Activated naive CD8-positive, alpha-beta T cell treated with anti-CD3 and anti-CD28 coated beads, Interleukin-2, amount 50 U/mL, for 16 hours (primary cell): ENCODE measurements at places on chromosomes 1 and 21.

- DNase-seq = no peak
Observed at GRCh38 chr1:27666791-27667254, 5.2 kb downstream of the IFI6 start.

GRCh38 chr21:27371115-27371974 is 404.5 kb upstream of the ADAMTS5 start:
- DNase-seq = no peak

GRCh38 chr1:236206548-236206947 is 64.2 kb downstream of the GPR137B start:
- no peak for DNase-seq

- no peak for DNase-seq
Observed at GRCh38 chr1:39936724-39937491, 18.0 kb upstream of the MFSD2A start.

DNA sequence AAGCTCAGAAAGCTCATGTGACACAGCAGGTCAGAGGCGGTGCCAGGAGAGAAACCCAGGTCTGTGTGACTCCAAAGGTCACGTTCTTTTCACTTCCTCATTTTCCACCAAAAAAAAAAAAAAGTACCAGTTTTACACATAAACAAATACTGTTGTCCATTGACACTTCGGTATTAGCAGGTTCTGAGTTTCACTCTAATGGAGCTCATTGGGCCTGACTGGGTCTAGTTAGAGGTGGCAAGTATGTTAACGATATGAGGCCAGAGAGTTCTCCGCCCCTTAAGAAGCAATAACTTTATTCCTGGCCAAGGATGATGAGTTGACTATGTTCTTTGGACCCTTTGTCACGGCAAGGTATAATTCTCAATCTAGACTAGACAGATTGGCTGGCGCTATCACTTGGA is 30.0 kb upstream of the SDE2 start:
- DNase-seq = no peak

GRCh38 chr1:201307760-201308499 is 24.6 kb downstream of the PKP1 start:
- DNase-seq = no peak

GRCh38 chr1:66533804-66534740 is at the start of gene SGIP1:
Gene SGIP1, plus strand, starts transcription at chr1:66534153. Its CDS starts 206 bp downstream, at chr1:66534359.
- no peak for DNase-seq

DNA sequence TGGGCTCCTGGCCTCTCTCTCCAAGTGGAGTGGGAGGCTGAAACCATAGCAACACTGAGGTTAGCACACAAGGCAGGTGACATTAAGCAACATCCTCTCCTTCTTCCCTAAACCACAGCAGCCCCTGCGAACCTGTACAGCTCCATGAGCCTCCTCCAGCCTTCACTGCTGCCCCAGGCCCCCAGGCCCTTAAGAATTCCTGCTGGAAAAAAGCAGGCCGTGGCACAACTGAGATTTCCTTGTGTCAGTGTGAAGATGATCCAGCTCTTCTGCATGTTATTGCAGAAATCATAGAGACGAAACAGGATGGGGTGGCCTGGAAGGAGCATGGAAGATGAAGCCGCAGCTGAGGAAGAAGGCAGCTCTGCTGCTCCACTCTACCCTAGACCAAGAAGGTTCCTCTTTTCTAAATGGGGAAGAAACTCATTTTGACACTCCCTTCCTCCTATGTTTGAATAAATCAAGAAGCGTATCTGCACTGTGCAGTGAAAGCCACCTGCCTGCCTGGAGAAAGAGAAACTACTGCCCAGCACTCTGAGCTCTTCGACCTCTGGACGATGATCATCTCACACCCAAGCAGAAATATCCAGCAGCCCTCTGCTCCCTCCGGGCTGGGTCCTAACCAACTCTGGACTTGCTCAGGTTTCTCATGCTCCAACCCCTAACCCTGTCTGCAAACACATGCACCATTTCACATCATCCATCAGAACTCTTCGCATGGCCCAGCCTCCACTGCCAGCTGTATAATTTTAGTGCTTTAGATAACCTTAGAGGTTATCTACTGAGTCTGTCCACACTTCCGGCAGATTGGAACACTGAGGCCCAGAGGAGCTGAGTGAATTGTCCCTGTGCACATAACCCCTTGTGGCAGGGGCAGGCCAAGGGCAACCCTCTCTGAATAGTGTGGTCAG is 20.7 kb downstream of the SH3BP5L start:
- no peak for DNase-seq

GRCh38 chr1:173545688-173546087 is 57.2 kb downstream of the SLC9C2 start:
- no peak for DNase-seq
